ENCODE measurements at places on chromosomes 1 and 21.

DNA sequence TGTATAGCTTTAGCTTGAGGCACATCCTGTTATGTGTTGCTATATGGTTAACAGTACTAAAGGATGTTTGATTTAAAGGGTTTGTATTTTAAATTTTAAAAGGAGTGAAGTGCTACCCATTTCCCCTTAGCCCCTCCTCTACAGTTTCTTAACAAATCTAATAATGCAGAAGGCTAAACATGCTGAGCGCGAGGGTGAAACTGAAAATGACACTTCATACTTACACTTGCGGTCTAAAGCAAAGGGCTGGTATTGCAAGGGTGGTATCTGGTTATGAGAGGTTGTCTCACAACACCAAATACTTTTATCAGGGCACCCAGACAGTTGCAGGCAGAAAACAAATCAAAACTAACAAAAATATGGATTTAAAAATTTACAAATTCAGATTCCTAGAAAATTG is 172.3 kb downstream of the SIPA1L2 start:
- DNase-seq: no peak

GRCh38 chr1:10947691-10948462 is 64.6 kb upstream of the TARDBP start:
- DNase-seq: no peak

DNA sequence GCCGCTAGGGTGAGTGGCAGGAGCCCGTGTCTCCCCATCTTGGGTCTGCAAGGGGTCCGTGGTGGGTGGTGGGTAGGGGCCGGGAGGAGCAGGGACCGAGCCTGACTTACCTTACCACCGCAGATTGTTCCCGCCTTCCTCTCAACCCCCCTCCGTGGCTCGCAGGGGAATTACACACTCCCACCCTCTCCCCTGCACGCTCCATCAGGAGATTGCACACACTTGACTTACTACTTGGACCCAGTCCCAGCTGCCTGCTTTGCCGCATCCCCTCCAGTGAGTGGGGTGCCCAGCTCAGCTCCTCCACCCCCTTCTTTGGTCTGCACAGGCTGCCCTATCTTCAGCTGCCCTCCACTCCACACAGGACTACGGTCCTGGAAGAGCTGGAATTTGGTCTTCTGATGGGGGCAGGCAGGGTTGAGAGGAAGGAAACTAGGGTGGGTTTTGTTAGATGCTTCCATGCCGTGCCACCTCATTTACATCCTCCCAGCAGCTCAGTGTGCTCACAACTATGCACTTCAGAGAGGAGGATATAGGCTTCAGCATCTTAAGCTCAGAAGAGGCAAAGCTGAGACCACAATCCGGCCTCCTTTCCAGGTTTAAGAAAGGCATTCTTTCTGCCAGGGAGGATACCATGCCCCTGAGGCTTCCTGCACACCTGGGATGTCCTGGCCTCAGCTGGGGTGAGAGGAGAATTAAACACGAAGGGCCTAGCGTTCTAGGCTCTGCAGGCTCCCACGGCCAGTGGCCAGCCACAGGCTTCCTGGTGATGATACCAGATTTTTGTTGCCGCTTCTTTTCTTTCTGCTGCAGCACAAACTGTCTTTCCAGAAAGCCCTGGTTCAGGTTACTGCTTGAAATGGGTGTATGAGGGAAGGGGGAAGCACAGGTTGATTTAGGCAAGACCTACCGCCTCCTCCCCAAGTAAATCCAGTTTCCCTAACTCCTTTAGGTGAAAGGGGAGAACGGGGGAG is 2.3 kb downstream of the KCNC4 start:
- DNase-seq: no peak

DNA sequence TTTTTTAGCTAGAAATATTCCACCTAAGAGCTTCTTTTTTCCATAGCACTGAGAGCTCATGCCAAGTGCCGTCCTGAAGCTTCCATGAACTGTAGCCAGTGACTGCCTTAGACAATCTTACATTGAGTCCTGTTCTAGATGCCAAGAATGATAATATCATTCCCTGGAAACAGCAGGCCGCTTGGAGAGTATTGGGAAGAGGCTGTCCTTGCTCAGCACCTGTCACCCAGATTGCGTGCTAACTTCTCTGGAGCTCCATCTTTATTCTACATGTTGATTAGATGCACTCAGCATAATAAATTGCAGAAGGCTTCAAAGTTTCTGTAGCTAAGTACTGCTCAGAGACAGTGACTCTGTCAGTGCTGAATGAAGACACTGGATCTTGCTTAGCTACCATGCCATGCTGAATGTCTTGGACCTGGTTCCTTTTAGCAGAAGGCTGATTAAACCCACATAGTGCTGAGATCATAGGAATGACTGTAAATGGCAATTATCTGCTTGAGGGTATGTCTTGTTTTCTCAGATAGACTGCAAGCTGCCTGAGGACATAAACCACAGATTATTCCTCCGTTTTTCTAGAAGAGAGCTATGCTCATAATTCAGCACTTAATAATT is 83.1 kb upstream of the IRF2BP2 start:
- no peak for DNase-seq

All from central memory CD4-positive, alpha-beta T cell (primary cell).